ENCODE measurements at places on chromosomes 3 and 15.

- H3K36me3 ChIP-seq: no peaks in the 10 kb centered on the region
- DNase-seq: no peak
- H3K27me3 ChIP-seq: no peaks in the 10 kb centered on the region
- H3K27ac ChIP-seq: no peak overlapping the region
These were observed 61.4 kb downstream of the COL8A1 start for GRCh38 chr3:99699841-99700240.

DNA sequence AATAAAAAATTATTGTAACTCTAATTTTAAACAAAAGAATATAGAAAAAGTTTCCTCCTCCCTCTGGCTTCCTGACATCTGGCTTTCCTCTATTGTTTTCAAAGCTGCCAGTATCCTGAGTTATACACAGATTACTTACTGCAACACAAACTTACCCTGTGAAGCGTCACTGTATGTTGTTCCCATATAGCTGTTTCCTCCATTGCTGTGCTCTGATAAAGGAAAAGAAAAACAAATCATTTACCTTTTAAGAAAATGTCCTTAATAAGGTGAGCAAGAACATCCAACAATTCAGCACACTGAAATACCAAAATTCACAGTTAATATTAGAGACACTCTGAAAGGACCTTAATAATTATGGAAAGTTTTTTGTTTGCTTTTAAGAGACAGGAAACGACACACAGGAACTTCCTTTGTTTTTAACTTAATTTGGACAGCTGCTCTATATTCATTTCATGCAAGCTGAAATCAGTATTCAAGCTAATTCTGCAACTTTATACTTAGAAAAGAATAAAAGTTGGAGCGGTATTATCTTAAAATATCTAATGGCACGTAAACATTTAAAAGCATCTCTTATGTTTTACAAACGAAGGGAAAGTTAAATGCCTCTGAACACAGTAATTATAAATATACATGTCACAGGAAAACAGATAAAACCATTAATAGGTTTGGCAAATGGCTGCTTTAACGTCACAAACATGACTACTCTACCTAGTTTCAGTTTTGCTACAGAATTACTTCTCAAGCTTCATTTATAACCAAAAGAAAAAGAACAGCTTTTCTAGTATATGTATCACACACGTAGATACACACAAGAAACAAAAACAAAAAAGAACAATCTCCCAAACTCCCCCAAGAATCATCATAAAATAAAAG lies 21.5 kb downstream of the TJP1 start:
- H3K36me3 ChIP-seq: no peaks in the 10 kb centered on the region
- H3K4me3 ChIP-seq: no peak overlapping the region
- no peaks in the 10 kb centered on the region for H3K4me1 ChIP-seq

DNA sequence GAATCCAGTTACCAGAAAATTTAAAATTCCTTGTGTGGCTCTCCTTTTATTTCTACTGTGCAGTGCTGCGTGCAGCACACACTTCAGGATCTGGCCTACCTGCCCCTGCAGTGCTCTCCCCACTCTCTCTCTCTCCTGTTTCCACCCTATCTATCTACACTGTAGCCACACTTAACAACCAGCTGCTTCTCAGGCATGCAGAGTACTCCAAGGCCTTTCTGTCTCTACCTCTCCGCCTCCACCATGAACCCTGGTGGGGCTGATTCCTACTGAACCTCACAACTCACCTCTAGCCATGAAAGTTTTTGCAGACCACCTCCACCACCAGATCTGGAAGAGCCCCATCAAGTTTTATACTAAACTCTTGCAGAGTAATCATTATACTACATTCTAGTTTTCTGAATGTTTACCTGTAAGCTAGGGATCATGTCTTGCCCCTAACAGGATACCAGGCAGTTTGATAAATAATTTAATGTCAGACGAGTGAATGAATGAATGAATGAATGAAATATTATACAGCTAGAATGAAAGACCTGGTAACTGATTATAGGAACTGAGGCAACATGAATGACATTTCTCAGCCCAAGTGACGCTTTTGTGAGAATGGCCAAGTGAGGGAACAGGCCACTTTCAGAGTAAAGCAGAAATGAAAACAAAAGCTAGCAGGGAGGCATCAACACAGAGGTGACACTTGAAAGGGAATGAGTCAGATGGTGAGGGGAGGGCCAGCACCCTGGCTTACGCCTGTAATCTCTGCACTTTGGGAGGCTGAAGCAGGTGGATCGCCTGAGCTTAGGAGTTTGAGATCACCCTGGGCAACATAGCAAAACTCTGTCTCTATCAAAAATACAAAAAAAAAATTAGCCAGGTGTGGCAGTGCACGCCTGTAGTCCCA lies 363.5 kb downstream of the FOXP1 start:
- H3K27me3 ChIP-seq: no peaks in the 10 kb centered on the region
- H3K27ac ChIP-seq: no peak overlapping the region
- H3K4me1 ChIP-seq: no peaks in the 10 kb centered on the region
- H3K4me3 ChIP-seq: no peak overlapping the region
- no peaks in the 10 kb centered on the region for H3K36me3 ChIP-seq
- DNase-seq: no peak

DNA sequence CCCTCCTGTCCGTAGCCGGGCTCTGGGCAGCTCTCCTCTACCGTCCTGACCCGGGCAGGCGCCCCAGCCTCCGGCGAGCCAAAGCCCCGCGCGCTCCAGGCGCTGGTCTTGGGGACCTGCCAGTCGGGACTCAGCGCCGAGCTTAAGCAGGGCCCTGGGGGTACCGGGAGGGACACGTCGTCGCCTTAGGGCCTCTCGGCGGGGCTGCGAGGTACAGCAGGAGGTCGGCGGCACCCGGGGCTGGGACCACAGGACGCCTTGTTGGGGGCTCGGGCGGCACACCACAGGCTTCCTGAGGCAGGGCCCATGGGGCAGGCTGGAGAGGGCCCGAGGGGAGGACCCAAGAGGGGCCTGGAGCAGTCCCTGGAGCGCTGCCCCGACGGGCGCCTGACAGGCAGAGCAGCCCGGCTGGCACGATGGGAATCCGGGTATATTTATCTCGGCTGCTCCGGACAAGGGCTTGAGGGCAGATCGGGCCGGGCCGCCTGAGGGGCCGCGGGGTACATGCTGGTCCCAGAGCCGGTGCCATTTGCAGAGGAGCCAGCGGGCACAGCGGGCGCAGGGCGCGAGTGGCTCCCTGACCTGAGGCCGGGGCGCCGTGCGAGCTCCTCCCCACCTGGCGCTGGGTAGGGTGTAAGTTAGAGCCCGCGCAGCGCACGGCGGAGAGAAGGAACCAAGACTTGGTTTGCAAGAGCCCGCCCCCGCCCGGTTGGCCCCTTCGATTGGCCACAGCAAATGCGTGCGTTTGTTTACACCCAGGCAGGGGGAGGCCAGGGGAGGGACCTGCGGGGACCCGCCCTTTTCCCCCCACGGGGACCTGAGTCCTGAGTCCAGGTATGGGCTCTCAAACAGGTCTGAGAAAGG lies 574 bp downstream of the SLC38A3 start:
- no peak overlapping the region for H3K27ac ChIP-seq
- H3K4me3 ChIP-seq: peak overlapping the region; percentile 39
- H3K27me3 ChIP-seq: peaks cover 39% of the 10 kb centered on the region
- no peak for DNase-seq
- no peaks in the 10 kb centered on the region for H3K36me3 ChIP-seq

DNA sequence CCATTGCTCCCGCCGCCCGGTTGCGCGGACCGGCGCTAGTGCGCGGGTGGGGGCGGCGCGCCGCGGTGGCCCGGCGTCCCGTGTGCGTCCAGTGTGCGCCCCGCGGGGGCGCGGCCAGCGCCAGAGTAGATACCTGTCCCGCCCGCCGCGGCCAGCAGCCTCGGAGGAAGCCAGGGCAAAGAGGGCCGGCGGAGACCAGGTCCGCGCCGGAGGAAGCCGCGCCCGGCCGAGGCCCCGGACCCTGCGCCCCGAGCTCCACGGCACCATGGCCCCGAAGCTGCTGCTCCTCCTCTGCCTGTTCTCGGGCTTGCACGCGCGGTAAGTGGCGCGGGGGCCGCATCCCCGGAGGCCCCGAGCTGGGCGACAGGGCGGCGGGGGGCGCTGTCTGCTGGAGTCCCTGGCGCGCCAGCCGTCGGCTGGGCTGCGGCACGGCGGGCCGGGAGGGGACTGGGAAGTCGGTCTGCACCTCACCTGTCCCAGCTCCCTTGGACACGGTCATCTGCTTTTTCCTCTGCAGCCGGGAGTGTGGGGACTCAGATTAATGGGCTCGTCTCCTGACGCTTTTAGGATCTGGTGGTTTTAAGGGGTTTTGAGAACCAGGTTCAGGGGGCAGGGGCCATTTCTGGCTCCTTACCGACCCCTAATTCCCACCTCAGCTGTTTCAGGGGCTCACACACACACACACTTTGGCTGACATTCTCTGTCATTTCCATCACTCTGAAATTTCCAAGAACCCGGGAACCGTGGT lies 464 bp downstream of the GABRG3 start:
- DNase-seq: no peak
- H3K4me3 ChIP-seq: no peak overlapping the region
- H3K27me3 ChIP-seq: peaks cover 3% of the 10 kb centered on the region

- no peak overlapping the region for H3K27ac ChIP-seq
- H3K36me3 ChIP-seq: no peaks in the 10 kb centered on the region
- H3K27me3 ChIP-seq: peaks cover 37% of the 10 kb centered on the region
- H3K4me1 ChIP-seq: peaks cover 6% of the 10 kb centered on the region
- no peak for DNase-seq
These were observed 6.8 kb downstream of the SOX14 start for GRCh38 chr3:137770835-137771399.

GRCh38 chr15:64875641-64876223 lies 34.0 kb downstream of the PLEKHO2 start:
- H3K4me3 ChIP-seq: no peak overlapping the region
- no peaks in the 10 kb centered on the region for H3K27me3 ChIP-seq
- no peak for DNase-seq
- no peaks in the 10 kb centered on the region for H3K36me3 ChIP-seq

DNA sequence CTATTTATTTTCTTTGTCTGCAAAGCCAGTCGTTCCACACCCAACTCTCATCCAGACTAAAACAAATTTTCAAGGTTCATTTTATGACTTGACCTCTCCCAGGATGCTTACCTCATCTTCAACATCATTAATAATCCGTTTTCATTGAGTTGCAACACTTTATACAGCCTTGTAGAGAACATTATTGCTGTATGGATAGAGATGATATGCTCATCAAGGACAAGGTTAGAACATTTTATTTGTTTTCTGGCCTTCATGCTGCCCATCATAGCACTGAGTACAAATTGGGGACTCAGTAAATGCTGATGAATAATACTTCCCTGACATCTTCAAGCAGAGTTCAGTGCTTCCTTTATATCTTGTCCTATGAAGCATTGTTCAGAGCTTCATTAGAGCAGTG lies 120.2 kb downstream of the OXSM start:
- no peaks in the 10 kb centered on the region for H3K27me3 ChIP-seq
- no peak overlapping the region for H3K4me3 ChIP-seq
- no peaks in the 10 kb centered on the region for H3K36me3 ChIP-seq
- DNase-seq: no peak
- no peaks in the 10 kb centered on the region for H3K4me1 ChIP-seq
- no peak overlapping the region for H3K27ac ChIP-seq

DNA sequence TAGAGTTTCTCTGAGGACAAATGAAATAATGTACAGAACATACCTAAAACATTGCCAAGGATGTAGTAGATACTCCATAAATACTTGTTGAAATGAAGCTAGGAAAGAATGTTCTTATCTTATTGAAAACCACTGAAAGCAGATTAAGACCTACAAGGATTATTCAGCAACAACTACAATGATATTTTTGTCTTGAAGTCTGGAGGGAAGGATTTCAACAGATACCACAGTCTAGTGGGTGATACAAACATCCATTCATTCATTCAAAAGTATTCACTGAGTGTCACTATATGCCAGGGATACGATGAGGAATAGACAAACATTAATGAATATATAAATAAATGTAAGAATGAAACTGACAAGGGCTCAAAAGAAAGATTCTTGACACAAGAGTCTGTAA lies 74.7 kb upstream of the THBS1 start:
- H3K27ac ChIP-seq: no peak overlapping the region
- H3K27me3 ChIP-seq: no peaks in the 10 kb centered on the region
- no peaks in the 10 kb centered on the region for H3K36me3 ChIP-seq
- no peak for DNase-seq
- no peaks in the 10 kb centered on the region for H3K4me1 ChIP-seq
- no peak overlapping the region for H3K4me3 ChIP-seq

GRCh38 chr3:72001758-72002157 lies 216.8 kb upstream of the PROK2 start:
- no peak overlapping the region for H3K4me3 ChIP-seq
- H3K27ac ChIP-seq: no peak overlapping the region
- H3K36me3 ChIP-seq: no peaks in the 10 kb centered on the region
- no peaks in the 10 kb centered on the region for H3K27me3 ChIP-seq

GRCh38 chr15:50064673-50065072 lies 54.4 kb downstream of the ATP8B4 start:
- H3K27me3 ChIP-seq: no peaks in the 10 kb centered on the region
- no peak for DNase-seq
- H3K36me3 ChIP-seq: no peaks in the 10 kb centered on the region
- no peak overlapping the region for H3K4me3 ChIP-seq
- no peak overlapping the region for H3K27ac ChIP-seq
- H3K4me1 ChIP-seq: no peaks in the 10 kb centered on the region

DNA sequence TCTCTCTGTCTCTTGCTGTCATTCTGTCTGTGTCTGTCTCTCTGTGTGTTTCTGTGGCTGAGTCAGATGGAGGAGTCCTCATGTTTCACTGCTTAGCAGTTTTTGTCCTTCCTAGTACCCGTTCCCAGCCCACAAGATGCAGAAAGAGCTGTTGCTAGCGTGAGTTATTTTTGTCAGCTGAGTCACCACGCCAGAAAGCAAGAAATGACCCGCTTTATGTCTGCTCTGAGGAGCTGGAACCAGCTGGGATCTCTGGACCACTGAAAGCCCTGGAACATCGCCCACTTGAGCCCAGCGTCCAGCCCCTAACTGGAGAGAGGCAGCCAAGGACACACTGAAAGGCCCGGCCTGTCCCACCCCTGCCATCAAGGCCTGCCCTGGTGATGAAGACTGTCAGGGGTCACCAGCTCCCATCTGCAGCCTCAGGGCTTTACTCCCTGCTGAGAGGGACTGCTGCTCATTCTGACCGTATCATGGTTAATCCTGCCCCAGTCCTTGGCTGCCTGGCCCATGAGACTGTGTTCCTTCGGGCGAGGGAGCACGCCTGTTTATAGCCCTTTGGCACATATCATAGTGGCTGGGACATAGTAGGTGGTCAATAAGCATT lies 101.7 kb upstream of the TPM1 start:
- H3K4me3 ChIP-seq: no peak overlapping the region
- no peak overlapping the region for H3K27ac ChIP-seq
- H3K36me3 ChIP-seq: no peaks in the 10 kb centered on the region
- no peaks in the 10 kb centered on the region for H3K4me1 ChIP-seq
- no peaks in the 10 kb centered on the region for H3K27me3 ChIP-seq

DNA sequence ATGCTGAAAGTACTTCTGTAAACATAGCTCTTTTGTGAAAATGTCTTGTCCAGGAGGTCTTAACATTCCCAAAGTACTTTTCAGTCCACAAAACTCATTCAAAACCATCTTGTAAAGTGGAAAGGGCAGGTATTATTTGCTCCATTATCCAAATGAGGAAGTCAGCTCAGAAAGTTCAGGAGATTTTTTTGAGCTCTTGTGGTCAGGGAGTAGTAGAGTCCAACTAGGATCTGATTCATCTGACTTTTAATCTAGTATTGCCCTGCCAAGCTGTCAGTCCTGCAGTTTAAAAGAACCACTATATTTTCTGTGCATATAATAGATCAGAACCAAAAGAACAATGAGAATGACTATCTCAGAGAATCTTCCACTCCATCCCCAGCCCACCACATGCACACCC lies 83.5 kb downstream of the FOXB1 start:
- H3K36me3 ChIP-seq: no peaks in the 10 kb centered on the region
- DNase-seq: no peak
- H3K4me3 ChIP-seq: no peak overlapping the region
- no peaks in the 10 kb centered on the region for H3K4me1 ChIP-seq
- H3K27me3 ChIP-seq: no peaks in the 10 kb centered on the region
- no peak overlapping the region for H3K27ac ChIP-seq
